ENCODE measurements at places on chromosomes 16 and 17.
A peak's percentile ranks its signal among the peaks of the same experiment; 100 is the strongest.

GRCh38 chr17:44115585-44116415, 7.6 kb downstream of the HDAC5 start:
- DNase-seq = no peak

- DNase-seq = no peak
These were observed 98.7 kb downstream of the HS3ST2 start for GRCh38 chr16:22912654-22913053.

GRCh38 chr17:39236450-39236927, 10.7 kb upstream of the STAC2 start:
- no peak for DNase-seq

GRCh38 chr16:48499923-48500381, 110.0 kb downstream of the N4BP1 start:
- no peak for DNase-seq

GRCh38 chr17:83155128-83156121, 76.0 kb downstream of the METRNL start:
- peak; percentile 15 for DNase-seq

DNA sequence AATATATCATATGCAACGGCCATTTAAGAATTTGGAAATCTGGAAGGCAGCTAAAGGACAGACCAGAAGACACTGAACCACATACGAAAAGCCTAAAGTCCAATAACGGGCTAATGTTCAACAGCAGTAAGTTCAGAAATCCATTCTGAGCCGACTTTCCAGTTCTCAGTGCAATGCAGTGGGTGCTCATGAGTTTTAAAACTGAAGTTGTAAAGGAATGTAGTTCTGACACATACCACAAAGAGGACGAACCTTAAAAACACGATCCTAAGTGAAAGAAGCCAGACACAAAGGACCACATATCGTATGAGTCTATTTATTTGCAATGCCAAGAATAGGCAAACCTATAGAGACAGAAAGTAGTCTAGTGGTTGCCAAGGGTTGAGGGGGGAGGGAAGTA, 278.3 kb upstream of the ZFHX3 start:
- DNase-seq = no peak

DNA sequence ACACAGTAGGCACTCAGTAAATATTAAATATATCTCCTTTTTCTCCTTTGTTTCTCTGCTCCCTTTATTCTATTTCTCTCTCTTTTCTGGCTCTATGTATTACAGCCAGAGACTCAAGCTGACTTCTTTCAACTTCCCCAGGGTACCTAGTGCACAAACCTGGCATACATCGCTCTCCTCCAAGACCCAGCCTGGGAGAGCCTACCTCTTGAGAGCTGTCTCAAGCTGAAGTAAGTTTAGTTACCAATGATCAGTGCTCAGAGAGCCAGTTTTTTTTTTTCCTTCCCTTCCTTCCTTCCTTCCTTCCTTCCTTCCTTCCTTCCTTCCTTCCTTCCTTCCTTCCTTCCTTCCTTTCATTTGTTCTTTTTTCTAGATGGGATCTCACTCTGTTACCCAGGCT, 19.8 kb downstream of the TMEM98 start:
- DNase-seq = no peak
